Cardiac septum (tissue), 1 donor: ENCODE measurements at places on chromosomes 7 and 10.

DNA sequence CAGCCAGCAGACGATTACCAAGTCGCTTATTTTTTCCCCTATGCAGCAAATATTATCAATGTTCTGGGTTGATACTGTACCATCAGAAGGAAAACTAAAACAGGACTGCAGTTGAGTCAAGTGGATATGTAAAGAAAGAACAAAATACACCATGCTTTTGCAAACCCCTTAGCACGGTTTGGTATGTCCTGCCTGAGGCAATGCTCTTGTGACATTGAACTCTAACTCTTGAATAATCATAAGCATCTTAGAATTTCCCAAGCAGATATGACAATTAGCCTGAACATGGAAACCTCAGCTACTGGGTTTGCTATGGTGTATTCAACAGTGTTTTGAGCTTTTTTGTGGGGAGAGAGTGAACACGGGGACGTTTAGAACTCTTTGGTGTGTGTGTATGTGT is 107.4 kb downstream of the ETV1 start:
- DNase-seq, result no peak

- DNase-seq, result peak; percentile 38
Measured at GRCh38 chr7:142882338-142882678, 3.2 kb downstream of the TRPV6 start.

- DNase-seq, result peak; percentile 66
Measured at GRCh38 chr10:120987359-120987758, 136.2 kb downstream of the WDR11 start.

GRCh38 chr7:100942045-100942774 is 7.1 kb upstream of the MUC3A start:
- no peak for DNase-seq

- DNase-seq, result no peak
Measured at GRCh38 chr10:72239409-72239808, 23.3 kb upstream of the ASCC1 start.

DNA sequence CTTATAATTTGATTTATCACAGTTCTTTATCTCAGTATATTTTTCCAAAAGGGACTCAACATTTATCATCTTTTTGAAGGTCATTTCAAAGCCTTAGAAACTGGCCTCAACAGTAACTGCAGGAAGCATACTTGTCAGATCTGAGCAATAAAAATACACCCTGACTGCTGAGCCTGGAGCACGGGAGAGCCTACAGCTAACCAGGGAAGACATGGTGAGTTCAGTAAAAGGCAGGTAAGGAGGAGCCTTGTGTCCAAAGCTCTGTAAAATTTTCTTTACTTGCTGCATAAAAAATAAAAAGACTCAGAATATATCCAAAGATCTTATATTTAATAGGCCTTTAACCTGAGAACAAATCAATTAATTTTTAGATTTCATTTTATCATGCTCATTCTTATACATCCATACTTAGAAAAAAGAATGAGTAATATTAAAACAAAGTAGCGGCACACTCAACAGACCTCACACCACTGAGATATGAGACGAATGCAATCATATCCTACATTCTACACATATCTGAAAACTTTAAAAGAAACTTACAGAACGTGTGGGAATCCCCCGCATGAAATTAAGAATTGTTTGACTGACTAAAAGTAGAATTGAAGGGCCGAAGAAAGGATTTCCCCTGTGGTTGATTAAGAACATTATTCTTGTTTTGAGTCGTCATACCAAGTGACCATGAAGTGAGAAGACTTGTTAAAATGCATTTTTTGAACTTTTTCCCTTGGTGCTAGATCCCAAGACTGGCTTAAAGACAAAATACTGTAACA is 296.4 kb upstream of the MKLN1 start:
- no peak for DNase-seq

DNA sequence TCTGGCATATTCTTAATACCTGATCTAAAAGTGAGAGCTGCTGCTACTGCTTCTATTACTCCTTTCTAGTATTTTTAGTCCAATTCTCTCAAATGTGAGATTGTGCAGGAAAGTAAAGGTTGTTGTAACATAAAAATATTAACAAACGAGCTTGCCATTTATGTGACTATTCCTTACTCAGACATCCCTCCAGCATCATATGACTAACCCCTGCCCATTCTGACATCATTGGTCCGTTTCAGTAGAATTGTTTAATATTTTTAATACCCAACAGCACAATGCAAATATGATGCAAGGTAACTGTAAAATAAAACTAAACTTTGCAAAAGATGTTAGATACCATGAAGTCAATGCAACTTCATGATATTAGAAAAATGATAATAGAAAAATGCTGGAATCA is 83.6 kb downstream of the CFAP58 start:
- no peak for DNase-seq

DNA sequence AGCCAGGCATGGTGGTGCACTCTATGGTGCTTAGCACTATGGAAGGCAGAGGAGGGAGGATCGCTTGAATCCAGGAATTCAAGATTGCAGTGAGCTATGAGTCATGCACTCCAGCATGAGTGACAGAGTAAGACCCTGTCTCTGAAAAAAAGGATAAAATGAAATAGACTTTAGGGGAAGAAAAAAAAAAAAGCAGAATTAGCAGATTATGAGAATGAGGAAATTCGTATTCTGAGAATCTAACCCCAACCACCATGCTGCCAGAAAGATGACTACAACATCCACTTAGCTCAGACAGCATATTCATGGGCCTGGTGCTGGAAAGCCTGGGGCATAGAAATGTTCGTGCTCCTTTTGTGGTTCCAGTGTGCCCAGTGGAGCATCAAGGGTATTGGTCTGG is 63.3 kb downstream of the TMEM26 start:
- DNase-seq, result no peak

DNA sequence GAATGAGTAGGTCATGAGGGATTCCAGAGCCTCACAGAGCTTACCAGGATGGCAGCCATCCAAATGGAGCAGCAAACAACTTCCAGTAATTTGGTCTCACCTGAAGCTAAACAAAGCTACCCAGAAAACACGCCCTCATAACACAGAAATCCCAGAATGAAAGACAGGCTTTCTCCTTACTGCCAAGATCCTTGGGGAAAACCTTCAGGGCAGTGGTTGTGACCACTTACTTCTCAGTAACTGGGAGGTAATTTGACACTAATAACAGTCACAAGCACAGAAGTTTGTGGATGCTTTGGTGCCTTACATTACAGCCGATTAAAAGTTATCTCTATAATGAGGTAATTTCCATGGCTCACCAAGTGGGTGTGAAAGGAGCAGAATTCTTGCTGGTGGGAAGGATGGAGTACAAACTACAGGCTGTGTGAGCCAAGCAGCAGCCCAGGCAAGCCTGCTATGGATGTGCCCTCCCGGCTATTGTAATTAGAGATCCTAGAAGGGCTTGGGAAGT is 10.4 kb downstream of the WDR91 start:
- no peak for DNase-seq

GRCh38 chr7:65342723-65343629 is 30.7 kb upstream of the ZNF92 start:
- DNase-seq, result no peak
